ENCODE measurements at places on chromosomes 7 and 10.

DNA sequence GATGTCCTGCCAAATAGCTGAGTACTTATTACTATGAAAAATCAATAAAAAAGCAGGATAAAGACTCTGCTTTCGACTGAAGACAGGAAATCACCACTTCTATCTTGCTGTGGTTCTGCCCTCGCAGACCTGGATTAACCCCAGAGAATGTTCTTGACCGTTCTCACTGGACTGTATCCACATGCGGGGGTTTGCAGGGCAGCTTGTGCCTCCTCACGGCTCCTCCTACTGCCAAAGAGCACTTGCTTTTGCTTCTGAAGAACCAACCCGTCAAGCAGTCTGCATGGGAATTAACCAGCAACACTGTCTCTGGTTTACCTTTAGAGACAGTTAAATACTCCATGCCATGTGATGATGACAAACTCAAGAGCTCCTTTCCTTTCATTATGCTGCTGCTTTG lies 184.0 kb downstream of the GFRA1 start:
- DNase-seq = no peak

DNA sequence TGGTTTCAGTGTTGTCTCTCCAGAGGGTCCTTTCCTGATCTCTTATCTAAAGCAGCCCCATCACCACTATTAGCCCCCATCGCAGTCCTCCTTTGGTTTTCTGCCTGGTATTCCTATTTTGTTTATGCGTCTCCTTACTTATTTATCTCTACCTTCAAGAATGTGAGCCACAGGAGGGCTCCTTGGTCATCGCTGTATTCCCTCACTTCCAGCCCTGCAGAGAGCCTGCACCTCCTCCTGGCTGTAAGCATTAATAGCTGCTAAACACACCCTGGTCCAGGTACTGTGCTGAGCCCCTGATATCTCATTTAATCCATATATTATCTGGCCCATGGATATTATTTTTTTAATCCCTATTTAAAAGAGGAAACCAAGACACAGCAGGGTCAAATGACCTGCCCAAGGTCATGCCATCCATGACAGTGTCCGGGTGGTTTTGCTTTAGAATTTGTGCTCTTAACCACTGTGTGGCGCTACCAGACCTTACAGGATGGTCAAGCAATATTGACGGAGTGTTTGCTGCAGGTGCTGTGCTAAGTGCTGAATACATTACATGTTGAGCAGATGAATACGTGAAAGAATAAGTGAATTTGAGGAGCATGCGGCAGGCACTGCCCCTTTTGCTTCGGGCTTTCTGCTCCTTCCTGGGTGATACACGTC lies 227.2 kb downstream of the ADAM12 start:
- DNase-seq = no peak

DNA sequence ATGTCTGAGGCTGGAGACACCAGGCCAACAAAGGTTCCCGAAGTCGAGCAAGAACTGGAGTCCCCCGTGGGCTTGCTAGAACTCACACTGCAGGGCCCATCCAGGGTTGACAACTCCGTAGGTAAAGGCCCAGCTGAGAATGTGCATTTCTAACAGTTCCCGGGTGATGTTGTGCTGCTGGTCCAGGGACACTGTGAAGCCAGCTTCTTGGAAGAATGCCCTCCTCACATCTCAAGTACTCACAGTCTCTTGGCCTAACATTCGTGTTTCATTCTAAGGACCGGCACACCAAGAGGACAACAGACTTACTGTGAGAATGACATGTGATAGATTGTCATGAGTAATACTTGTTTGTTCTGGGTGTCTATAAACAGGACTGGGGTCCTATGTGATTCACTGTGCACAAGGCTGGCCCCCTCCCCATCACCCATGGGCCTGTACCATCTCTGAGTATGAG lies 682.3 kb upstream of the IGFBP3 start:
- no peak for DNase-seq

DNA sequence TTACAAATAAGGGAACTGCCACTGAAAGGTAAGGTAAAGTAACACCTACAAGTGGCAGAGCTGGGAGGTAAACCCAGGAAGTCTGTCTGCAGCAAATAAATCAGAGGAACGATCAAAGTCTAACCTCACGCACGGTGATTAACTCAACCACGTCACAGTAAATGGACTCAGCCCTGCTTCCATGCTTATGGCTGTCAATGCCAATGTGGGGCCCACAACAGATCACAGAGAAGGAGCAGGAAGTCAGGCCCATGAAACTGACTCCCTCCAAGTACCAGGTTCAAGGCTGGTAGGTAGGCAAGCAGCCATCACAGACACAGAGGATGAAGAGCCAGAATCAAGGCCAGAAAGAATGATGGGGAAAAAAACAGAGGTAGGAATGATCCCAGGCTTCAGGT lies 38.0 kb upstream of the ACSL5 start:
- DNase-seq = no peak

DNA sequence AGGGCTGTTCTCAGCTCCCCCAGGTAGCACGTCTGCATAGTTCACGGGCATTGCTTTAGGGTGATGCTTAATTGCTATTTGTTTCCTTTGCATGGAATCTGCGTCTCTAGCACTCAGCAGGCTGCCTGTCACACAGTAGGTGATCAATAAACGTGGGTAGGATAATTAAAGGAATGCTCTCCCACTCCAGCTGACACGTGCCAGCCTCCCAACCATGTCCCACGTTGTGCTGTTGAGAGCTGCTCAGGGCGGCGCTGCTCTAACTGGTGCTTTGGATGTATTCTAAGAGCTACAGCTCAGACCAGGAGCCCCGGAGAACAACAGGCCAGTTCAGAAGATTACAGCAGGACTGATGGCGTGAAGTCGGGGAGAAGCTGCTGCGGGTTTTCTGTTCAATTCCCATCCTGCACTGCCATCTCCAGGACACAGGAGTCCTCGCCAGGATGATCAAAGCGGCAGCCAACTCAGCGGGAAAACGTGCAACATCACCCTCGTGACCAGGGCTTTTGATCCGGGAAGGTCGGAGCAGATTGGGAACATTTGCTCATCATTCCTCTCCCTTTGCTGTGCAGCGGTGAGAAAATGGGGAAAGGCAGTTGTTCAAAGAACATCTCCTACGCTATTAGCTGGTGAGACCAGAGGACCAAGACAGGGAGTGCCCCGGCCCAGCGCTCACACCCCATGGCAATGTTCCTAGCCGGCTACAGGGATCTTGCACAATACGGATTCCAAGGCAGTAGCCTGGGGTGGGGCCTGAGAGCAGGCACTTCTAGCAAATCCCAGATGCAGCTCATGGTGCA lies 50.5 kb upstream of the FOXK1 start:
- DNase-seq = no peak

GRCh38 chr10:121709675-121710073 lies 111.4 kb upstream of the FGFR2 start:
- no peak for DNase-seq

GRCh38 chr10:36173364-36173763 lies 531.3 kb upstream of the FZD8 start:
- DNase-seq = no peak

- no peak for DNase-seq
Observed at GRCh38 chr10:74189999-74190421, 39.0 kb downstream of the ADK start.

DNA sequence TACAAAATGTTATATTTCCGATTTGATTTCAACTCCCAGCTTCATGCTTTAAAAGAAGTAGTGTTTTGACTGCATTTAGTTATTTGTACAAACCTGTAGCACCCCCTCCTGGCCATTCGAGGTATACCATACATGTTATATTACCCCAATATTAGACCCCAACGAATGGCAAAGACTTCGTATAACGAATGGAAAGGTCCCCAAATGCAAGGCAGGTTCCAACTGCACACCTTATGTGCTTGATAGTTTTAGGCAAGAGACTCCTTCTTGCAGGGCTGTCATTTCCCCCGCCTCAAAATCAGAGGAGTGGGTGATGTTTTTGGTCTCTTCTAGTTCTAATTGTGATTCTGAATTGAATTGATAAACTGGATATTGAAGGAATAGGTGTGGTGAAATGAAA lies 101.1 kb upstream of the TARP start:
- DNase-seq = no peak

DNA sequence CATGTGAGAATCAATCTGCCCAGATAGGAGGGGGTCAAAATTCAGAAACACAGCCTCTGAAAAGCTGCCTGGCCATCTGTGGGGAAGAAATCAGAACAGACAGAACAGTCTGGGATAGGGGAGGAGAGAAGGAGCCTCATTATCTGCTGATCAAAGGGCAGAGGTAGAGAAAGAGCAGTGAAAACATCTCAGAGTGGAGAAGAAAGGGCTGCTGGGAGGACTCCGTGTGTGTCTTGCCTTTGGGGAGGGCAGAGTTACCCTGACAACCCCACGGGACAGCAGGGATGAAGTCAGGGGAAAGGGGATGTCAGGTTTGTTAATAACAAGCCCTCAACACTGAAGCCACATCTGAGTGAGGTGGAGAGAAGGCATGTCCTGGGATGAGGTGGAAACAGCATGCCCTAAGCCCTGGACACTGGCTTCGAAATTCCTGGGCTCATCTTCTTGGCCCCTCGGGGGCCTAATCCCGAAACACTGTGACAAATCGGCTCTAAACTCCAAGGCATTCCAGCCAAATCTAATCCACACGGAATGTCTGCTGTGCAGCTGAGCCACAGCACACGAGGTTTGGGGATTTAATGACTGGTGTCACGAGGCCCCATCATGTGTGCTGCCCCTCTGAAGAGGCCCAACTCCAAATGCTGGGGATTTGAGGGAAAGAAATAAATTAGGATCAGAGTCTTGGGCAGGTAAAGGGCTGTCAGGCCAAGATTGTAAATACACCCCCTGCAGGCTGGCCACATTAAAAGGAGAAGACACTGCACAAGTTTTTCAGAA lies 82.8 kb upstream of the FGFR2 start:
- DNase-seq = no peak

DNA sequence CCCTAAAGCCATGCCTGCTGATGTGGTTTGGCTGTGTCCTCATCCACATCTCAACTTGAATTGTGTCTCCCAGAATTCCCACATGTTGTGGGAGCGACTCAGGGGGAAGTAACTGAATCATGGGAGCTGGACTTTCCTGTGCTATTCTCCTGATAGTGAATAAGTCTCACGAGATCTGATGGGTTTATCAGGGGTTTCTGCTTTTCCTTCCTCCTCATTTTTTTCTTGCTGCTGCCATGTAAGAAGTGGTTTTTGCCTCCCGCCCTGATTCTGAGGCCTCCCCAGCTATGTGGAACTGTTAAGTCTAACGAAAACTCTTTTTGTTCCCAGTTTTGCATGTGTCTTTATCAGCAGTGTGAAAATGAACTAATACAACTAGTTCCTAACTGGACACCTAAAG lies 11.8 kb downstream of the MACROH2A2 start:
- DNase-seq = no peak

GRCh38 chr7:47153058-47153457 lies 428.9 kb downstream of the TNS3 start:
- DNase-seq = no peak

DNA sequence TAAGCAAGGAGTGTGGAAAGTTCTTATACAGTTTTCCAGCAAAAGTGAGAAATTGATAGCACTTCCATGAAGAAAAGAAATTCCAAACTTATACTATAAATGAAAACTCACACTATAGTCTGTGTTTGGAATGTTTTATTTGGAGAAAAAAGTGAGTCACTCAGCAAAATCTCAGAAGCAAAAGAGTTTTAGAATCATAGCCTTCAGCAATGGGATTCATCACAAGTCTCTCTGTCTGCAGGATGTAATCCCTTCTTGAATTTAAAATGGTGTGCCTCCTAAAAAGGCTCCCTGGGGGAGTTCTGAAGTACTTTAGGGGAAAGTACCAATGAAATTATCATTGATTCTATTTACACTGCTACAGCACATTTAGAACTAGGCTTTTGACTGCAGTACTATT lies 756.4 kb downstream of the XPNPEP1 start:
- no peak for DNase-seq

DNA sequence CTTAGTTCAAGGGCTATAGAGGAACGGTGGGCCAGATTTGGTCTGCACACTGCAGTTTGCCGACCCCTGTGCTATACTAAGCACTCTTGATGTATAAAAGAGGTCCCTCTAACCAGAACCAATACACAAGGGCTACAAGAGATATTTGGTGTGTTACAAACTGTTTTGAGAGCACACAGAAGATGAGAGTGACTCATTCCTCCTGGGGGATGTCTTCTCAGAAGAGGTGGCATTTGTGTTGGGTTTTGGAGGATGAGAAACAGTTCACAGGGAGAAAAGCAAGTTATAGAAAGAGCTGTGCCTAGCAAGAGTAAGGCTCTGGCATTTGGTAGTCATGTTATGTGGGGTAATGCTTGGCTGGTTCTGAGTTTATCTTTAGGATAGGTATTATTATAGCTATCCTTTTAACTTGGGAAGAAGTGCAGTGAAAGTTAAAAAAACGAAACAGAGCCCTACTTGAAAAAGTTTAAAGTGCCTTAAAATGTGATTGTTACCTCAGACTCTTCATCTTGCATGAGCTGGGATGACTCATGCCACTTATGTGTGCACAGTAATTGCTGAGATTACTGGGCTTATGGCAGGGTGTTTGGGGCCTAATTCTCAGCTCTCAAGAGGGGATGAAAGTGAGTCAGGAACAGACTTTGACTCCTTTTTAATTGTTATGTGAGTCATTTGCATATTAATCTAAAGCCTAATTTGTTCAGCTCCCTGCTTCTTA lies 160.4 kb downstream of the KIF20B start:
- no peak for DNase-seq

DNA sequence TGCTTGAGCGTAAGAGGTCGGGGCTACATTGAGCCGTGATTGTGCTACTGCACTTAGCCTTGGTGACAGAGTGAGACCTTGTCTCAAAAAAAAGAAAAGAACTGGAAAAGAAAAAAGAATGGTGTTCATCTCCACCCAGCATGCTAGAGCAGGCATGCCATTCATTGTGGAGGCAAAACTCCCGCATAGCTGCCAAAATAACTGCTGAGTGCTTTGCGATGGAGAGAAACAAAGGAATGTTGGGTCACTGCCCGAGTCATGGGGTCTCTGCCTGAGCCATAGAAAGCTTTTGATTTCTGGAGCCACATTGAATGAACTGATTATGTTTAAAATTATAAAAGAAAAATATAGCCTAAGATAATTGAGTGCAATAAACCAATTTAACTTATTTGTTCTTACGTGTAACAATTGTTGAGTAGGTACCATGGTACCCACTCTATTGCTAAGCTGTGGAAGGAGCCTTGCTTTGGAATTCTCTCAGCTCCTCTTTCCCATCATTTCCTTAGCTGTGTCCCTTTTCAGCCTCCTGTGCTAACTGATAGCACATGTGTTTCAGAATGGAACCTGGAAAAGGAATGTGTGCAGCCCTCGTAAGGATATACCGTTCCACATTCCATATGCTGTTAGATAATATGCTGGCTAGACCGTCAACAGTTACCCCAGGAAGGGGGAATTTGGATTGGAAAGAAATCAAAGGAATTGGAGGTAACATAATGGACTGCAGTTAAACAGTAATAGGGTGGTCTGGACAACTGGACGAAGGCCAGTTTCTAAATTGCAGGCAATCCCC lies 99.0 kb downstream of the KIAA1217 start:
- DNase-seq = no peak

All from activated gamma-delta T cell (primary cell).